ENCODE measurements at places on chromosomes 12 and 14.

DNA sequence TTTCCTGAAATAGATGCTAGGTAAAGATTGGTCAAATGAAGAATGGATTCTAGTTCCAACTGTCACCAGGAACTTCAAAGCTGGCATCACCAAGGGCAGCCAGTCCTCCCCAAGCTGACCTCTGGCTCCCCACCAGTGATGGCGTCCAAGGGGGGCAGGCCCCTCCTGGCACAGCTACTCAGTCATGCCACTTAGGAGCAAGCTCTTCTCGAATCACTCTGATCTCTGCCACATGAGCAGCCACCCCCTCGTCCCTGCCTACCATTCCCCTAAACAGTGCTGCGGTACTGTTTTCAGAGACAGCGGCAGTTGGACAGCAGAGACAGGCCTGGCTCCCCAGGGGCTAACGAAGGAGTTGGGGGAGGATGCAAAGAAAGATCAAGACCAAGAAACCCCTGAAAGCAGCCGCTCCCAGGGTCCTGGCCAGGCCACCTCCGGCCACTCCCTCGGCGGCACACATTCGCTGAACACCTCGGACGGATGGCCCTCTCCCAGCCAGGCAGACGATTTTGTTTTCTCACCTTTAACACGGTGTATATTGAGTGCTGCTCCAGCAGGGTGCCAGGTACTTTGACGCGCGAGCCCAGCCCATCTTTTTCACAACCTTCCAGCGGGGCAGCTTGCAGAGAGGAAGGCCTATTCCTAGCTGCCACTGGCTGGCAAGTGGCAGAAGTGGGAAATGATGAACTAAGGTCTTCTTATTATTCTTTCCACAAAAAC lies 47.4 kb downstream of the ARL6IP4 start:
- no peak for DNase-seq

GRCh38 chr14:45103806-45104205 lies 19.9 kb downstream of the PRPF39 start:
- no peak for DNase-seq

- no peak for DNase-seq
Measured at GRCh38 chr12:120855823-120856588, 48.2 kb downstream of the SPPL3 start.

DNA sequence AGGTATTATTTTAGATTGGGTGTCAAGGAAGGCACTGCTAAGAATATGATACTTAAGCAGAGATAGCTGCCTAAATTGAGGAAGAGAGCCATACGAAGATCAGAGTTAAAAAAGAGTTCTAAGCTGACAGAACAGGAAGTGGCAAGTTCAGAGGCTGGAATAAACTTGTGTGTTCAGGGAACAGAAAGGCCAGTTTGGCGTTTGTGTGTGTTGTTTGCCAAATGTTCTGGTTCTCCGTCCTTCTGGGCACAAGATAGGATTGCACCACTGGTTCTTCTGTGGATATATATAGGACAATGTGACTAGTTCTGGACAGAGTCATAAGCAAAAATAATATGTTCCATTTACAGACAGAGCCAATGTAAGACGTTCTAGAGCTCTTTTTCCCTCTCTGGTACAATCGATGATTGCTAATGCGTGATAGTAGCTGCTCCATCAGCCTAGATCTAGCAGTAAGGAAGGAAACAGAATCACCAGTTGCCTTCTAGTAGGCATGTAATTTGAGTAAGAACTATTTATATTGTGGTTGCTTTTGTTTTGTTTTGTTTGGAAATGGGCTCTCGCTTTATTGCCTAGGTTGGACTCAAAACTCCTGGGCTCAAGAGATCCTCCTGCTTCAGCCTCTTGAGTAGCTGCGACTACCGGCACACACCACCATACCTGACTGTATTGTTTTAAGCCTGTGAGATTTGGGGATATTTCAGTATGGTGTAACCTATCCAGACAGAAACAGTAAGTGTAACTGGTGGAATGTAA lies 7.4 kb downstream of the BBS10 start:
- DNase-seq, result no peak

- DNase-seq, result no peak
Measured at GRCh38 chr12:83823386-83824045, 1089.1 kb downstream of the SLC6A15 start.

DNA sequence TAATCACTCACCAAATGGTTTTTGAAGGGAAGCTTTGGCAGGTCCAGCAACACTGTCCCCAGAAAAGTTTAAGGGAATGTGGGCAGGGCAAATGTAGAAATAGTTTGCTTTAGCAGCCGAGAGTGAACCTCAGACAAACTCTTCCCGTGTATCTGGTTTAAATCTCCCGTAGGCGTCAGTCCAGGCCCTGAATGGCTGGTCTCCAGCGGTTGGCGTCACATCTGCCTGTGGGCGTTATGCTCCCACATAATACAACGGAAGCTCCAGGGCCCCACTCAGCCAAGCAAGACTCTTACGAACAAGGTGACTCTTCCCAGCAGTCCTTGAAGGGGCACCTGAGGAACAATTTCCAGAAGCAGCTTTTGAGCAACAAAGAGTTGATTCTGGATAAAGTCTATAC lies 942 bp downstream of the ZC2HC1C start:
- DNase-seq, result no peak

DNA sequence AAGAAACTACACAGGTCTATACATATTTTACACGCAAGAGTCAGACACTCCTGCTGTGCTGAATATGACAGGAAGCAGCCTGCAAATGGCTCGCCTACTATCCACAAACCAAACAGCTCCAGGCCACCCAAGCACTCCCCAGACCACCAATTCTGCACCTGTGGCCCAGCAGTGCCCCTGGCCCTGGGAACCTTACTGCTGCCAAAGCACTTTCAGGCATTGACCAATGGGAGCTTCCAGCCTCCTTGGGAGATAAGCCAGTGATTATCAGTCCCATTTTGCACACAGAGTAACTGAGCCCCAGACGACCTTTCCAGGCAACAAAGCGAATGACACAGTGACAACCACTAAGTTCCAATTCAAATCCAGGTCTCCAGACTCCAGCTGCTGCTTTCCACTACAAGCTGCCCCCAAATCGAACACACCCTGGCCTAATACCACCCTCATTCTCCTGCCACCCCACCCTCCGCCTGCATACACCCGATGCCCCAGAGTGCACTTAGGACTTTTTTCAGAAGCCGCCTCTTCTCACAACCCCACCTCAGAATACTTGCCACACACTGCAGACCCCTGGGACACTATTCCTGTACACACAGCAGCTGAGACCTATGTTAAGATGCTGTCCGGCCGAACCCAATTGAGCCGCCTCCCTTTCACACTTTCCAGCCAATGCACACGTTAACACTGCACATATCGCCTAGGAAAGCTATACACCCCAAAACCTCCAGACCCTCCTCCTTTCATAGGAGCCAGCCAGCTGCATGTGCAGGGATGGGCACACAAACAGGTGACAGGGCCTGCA lies 126.1 kb upstream of the PRMT8 start:
- DNase-seq, result no peak

DNA sequence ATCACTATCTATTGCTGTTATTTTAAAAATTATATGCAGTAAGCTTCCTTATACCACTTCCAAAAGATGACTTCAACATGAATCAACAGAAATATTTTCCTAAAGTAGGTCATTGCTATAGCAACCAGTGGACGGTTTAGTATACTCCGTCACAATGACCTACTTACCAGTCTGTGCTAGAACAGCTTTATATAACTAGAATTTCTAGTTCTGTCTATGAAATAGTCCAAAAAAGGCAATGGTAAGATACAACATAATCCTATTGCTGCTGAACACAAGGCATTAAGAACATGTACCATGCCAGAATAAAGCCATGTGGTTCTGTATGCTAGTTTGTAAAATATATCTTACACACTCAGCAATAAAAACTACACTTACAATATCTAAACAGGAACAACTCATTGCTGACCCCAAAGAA lies 40.7 kb upstream of the MTERF2 start:
- DNase-seq, result no peak

DNA sequence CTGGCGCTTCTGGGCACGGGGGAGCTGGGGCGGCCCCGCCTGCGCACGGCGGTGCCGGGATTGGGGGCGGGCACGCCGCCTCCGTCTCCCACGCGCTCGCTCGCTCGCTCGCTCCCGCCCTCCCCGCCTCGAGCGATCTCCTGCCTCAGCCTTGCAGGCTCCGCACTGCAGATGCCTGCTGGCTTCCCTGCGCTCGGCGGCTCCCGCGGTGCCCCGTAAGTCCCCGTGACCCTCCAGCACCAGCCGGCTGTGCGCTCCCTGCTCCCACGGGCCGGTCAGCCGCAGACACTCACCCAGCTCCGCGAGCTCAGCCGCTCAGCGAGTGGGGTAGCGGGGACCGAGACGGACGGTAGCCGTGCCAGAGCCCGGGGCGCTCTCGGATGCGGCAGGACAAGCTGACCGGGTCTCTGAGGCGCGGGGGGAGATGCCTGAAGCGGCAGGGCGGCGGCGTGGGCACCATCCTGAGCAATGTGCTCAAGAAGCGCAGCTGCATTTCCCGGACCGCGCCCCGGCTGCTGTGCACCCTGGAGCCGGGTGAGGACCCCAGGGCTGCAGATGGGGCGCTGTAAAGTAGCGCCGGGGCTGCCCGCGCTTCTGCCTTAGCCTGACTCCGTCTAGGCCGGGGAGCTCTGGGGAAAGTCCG lies at the start of gene TBC1D30:
TSS of gene TBC1D30 (plus strand) at position 148 of the 643 bp plus-strand sequence. CDS start at position 381, 233 bp downstream.
- DNase-seq, result no peak

DNA sequence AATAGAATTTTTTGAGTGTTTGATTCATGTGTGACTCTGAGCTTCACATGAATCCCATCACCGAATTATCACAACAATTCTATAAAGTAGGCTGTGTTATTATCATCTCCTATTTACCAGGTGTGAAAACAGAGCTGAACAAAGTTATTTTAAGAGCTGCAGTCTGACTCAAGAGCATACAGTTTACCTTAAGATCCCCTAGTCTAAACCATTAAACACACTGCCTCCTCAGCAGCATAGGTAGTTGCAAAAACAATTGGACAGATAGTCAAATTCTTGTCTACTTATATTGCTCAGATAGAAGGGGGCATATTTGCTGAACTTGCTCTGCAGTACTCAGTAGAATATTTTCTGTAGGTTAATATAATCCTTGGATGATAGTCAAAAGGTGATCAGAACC lies 219.8 kb upstream of the ATP2B1 start:
- no peak for DNase-seq

DNA sequence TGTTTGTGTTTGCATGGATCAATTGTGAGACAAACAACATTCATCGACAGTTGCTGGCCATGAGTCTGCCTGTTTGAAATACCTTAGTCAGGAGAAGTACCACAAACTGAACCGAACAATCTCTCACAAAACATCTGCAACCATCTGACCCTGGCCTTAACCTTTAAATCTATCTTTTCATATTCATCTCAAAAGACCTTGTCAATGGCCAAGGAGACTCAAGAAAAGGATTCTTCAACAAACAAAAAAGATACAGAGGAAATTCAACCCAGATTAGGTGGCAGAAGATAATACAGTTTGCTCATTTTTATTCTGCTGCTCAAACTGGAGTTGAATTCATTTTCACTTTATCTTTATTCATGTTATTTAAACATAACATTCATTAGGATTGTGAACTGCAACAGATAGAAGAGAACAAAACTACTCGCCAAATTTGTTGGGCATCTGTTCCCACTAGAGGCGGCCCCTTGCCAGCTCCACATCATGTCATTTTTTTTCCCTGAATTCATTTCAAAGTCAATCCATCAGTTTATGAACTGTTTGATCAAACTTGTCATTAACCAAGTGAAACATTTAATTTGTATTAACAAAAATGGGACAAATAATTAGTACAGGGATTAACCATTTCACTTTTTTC lies 152.3 kb upstream of the OTX2 start:
- DNase-seq, result no peak

DNA sequence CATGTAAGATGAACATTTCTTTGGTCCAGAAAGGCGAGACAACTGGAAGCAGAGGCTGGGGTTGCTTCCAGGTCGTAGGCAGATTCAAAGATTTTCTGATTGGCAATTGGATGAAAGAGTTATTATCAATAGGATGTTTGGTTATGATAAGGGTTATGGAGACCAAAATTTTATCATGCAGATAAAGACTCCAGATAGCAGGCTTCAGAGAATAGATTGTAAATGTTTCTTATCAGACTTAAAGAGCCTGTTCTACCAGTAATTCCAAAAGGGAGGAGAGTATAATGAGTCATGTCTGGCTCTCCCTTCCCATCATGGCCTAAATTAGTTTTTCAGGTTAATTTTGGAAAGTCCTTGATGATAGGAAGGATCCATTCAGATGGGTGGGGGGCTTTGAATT lies 55.6 kb downstream of the C14orf39 start:
- no peak for DNase-seq

DNA sequence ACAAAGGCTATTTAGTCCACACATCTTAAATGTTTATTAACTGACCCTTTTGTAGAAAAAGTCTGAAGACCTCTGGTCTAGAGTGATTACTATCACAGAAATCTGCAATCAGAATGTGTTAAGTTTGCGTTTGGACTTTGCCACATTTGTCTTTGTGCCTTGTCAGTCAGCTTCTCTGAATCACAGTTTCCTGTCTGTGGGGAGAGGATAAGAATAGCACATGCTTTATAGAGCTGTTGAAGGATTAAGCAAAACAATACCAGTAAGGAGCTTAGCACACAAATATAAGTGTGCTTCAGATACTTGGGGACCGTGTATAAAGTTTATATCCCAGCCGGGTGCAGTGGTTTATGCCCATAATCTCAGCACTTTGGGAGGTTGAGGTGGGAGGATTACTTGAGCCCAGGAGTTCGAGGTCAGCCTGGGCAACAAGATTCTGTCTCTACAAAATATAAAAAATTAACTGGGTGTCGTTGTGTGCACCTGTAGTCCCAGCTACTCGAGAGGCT lies 63.0 kb upstream of the BTG1 start:
- DNase-seq, result peak; percentile 12

DNA sequence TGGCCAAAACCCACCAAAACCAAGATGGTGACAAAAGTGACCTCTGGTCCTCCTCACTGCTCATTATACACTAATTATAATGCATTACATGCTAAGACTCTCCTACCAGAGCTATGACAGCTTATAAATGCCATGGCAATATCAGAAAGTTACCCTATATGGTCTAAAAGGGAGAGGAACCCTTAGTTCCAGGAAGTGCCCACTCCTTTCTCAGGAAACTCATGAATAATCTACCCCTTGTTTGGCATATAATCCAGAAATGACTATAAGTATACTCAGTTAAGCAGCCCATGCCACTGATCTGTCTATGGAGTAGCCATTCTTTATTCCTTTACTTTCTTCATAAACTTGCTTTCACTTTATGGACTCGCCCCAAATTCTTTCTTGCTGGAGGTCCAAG lies 43.0 kb upstream of the FUT8 start:
- DNase-seq, result no peak

DNA sequence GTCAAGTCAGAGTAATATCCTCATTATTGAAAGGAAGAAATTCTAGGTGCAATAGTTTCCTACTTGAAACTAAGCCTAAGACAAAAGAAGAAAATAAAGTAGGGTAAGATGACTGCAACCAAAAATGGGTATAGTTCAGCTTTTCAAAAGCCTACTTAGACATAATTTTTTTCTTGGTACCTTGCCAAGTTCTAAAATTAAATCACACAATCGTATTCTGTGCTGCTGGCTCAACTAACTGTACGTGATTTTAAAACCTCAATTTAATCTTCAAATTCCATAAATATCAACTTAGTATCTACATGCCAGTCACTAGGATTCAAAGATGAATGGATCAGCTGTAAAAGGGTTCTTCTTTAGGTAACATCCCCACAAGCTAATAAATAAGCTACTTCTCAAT lies 56.9 kb downstream of the SCAF11 start:
- no peak for DNase-seq
